Lower leg skin (tissue), 4 donors: ENCODE measurements at places on chromosomes 1 and 21. TPM values are rescaled to one million over a fixed set of nuclear protein-coding genes. Genes with fewer than 3 reads are reported as not detected.

FCRL1 gene
- not detected for total RNA-seq

- DNase-seq, result no peak
Observed at GRCh38 chr1:226568077-226568831, 19.7 kb downstream of the STUM start.

DNA sequence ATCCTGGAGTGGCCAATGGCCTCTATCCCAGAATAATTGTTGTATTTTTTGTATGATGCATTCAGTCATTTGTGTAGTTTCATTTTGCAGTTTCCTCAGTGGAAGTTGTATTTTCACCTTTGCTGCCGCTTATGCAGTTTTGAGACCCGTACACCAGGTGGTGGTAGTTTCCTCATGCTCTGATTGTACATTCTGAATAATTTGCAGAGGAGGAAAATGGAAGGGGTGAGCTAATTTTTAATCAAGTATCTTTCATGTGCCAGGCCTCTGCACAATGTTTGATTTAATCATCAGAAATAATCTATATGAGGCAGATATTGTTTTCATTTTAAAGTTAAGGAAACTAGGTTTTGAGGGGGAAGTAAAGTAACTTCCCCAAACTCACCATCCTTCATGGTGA lies 29.5 kb downstream of the HLX start:
- DNase-seq, result no peak

DNA sequence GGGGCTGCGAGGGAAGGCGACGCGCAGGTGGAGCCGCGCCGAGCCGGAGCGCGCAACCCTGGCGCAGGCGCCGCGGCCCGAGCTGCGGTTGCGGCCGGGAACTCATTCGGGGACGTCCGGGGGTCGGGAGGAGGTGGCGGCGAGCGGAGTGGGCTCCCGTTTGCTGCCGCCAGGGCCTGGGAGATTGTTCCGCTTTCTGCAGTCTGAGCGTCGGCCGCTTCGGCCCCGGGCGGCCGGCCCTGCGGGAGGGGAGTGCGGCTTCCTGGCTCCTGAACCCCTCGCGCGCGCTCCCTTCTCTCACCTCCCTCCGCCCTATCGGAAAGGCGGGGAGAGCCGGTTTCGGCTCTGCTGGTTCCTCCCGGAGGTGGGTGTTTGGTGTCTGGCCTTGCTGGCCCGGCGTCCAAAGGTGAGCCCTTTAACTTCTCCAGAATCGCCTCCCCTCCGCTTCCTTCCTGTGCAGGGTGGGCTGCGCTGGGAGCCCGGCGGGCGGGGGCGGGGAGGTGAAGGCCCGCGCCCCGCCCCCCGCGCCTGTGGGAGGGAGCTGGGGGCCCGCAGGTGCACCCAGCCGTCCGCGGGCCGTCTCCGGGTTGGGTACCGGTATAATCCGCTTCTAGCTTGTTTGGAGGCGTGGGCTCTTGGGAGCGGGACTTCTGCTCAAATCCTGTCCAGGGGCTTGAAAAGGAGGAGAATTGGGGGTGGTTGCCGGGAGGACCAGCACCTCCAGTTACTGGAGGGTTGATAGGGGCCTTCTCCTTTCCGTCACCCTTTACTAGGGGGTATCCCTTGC lies 683 bp downstream of the LRRC8D start:
- DNase-seq, result no peak

GRCh38 chr1:3847081-3847480 lies 9.9 kb downstream of the CEP104 start:
- DNase-seq, result no peak

S100A7 gene
- total RNA-seq, result 39.5 TPM

- DNase-seq, result no peak
Observed at GRCh38 chr1:21783679-21784603, 992 bp upstream of the USP48 start.

- no peak for DNase-seq
Observed at GRCh38 chr1:73948055-73948454, 249.9 kb downstream of the LRRIQ3 start.

AQP10 gene
- total RNA-seq, result not detected

- DNase-seq, result no peak
Observed at GRCh38 chr1:164628772-164629171, 69.8 kb downstream of the PBX1 start.

DNA sequence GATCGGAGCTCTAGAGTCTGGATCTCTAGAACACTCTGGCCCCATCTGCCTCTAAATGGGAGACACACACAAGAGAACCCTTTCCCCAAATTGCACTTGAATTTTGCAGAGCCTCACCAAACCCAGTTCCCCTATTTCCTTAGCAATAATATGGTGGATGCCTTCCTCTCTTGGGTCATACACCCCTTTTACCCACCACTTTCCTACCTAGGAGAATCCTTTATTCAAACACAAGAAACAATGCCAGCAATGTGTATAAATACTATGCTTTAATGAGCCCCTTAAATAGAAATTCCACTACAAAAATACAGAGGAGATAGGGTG lies 760 bp upstream of the SF3B4 start:
- DNase-seq, result no peak

GRCh38 chr1:34127006-34128000 lies 37.7 kb downstream of the CSMD2 start:
- no peak for DNase-seq
